ENCODE measurements at places on chromosomes 6 and 20.

DNA sequence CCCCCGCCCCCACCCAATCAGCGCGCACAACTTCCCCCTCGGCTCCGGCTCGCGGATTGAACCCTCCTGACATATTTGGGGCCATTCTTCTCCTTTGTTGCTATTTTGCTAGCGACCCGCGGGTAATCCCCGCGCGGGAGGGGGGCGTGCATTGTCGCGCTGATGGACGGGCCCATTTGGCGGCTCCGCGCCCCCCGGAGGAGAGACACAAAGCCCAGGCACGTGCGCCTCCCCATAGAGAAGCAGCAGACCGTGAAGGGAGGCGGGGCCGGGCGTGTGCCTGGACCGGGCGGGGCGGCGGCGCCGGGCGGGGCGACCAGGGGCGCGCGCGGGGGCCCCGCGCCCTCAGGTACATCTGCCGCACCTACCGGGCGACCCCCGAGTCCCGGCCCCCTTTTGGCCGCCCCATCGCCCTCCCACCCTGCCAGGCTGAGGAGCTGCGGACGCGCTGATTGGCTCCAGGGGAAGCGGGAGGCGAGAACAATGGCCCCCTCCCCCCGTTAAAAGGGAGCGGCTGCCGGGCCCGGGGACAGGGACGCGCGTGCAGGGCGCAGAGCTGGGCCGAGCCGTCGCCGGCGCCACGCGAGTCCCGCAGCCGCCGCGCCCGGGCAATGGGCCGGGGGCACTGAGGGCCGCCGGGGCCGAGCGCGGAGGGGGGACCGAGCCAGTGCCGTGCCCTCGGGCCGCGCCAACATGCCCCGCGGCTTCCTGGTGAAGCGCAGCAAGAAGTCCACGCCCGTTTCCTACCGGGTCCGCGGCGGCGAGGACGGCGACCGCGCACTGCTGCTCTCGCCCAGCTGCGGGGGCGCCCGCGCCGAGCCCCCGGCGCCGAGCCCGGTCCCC, at the start of gene INSM1:
TSS of gene INSM1 (plus strand) at position 530 of the 843 bp plus-strand sequence. CDS start at position 694, 164 bp downstream.
- no peak for DNase-seq

- no peak for DNase-seq
Observed at GRCh38 chr20:63006540-63007359, at the start of gene BHLHE23. TSS of gene BHLHE23 (minus strand) at chr20:63006964. CDS start at chr20:63006774, 190 bp downstream.

GRCh38 chr6:129342243-129342642, 367.7 kb downstream of the ARHGAP18 start:
- no peak for DNase-seq

GRCh38 chr6:37020381-37020780, 14.9 kb downstream of the FGD2 start:
- DNase-seq = no peak

GRCh38 chr20:53208110-53208832, 236.1 kb downstream of the TSHZ2 start:
- no peak for DNase-seq

Measured in iPS DF 6.9 (cell line).